ENCODE measurements at places on chromosomes 11 and 22. TPM values are rescaled to one million over a fixed set of nuclear protein-coding genes. Genes with fewer than 3 reads are reported as not detected.
A peak's percentile ranks its signal among the peaks of the same experiment; 100 is the strongest.

Gene BACE1
- 29.8 TPM for total RNA-seq

DNA sequence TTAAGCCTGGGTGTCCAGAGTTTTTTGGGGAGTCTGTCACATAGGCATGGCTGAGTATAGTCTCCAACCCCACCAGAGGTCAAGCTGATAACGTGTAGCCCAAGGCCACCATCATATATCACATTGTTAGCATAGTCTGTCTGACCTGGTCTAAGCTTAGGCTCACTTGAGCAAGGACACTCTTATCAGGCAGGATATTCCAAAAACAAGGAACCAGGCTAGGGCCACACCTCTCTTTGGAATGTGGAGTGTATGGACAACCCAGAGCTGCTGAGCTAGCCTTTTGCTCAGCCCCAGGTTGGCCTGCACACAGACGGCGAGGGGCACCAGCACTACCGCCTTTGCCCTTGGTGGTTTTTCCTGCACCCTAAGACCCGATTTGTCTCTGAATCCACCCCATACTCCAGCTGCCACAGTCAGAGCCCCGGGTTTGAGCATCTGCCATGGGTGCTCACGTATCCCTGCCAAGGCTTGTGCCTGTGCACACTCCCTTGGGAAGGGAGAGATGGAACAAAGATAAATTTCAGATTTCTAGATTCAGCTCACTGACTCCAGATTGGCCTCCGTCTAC is 7.2 kb downstream of the SNAP29 start:
- no peak for DNase-seq

DNA sequence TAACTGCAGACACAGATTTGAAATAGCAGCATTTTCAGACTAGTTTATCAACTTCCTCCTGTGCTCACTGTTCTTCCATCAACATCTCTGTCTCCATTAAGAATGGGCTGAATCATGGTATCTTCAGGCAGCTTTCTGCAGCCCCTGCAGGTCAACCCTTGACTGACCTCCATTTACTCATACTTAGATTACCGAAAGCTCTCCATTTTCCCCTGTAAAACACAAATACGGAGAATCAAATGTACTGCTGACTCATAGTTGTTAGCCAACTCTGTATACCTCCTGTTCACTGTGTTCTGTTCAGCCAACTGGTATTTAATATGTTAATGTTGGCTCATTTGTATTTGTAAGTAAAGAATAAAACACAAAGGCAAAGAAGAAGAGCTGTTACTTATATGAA is 364.0 kb downstream of the CASP12 start:
- peak; percentile 88 for DNase-seq

DNA sequence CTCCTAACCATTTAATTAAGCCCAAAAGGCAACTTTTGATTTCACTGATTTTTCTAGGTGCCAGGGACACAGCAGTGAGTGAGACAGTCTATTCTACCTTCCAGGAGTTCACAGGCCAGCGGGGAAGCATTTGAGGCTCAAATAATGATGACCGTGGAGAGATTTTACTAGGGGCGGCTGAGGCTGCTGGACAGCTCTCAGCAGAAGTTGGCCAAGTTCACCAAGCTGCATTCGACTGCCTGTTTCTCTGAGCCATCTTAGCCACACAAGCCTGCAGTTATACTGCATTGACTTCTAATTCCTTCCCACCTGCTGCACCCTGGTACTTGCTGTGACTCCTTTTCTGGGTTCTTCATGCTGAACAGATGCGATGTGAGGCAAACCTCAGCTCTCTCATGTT is 168.9 kb upstream of the TBCEL start:
- DNase-seq: no peak

DNA sequence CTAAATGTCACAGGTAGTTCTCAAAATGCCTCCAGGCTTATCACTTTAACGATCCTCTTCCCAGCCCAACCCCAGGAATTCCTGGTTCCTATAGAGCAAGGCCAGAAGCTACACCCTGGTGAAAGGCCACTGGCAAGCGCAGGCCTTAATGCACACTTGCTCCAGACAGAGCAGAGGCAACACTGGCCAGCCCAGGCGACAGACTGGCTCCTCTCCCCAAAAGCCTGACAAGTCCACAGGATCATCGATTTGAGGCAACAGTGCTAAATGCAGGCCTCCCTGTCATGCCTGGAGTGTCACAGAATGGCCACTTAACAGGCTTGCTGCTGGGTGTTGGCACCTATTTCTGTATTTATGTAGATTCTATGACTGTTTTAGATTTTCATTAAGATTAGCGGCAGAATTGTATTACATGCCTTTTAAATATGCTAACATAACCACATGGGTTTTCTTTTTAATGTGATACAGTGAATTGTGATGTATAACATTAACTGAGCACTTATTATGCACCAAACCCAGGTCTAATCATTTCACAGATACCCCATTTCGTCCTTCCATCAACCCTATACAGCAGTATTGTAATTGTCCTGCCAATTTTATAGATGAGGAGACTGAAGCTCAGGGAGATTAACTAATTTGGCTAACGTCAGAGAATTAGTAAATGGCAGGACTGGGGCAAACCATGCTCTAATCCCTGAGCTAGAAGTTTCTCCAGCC is 38.6 kb downstream of the PACSIN2 start:
- no peak for DNase-seq

Gene MPZL3
- total RNA-seq: not detected

All from LHCN-M2 (cell line).